ENCODE measurements at places on chromosomes 6 and 20.

- DNase-seq, result no peak
These were observed 409.8 kb upstream of the CITED2 start for GRCh38 chr6:139784222-139784769.

- DNase-seq, result no peak
These were observed 74.0 kb upstream of the XRN2 start for GRCh38 chr20:21229163-21229562.

- no peak for DNase-seq
These were observed 253.1 kb downstream of the LY86 start for GRCh38 chr6:6841571-6841970.

- DNase-seq, result no peak
These were observed 82.6 kb downstream of the SLC24A3 start for GRCh38 chr20:19295076-19295475.

- DNase-seq, result peak; percentile 97
These were observed 171.7 kb upstream of the CCN2 start for GRCh38 chr6:132122871-132123270.

- DNase-seq, result peak; percentile 72
These were observed 20.2 kb upstream of the GJE1 start for GRCh38 chr6:142112451-142113061.

- DNase-seq, result no peak
These were observed 9.4 kb downstream of the PCK1 start for GRCh38 chr20:57570145-57570850.

GRCh38 chr6:138546733-138547185 is 47.5 kb upstream of the NHSL1 start:
- peak; percentile 88 for DNase-seq

DNA sequence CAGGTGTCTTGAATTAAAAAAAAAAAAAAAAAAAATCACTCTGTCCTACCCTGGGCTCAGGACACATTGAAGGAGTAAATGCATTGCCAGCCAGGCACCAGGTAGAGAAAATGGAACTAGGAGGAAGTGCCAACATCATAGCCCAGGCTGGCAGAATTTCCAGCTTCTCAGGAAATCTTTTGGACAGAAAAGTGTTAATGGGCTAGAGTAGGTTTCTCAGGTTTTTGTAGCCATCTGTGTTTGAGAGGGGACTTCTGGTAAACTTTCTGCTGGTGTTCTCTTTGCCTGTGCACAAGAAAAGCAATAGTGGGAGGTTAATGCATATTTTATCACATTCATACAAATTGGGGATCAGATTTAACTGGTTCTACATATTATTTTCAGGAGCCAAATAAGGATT is 678.3 kb upstream of the NRSN1 start:
- no peak for DNase-seq

GRCh38 chr6:37019065-37019450 is 13.6 kb downstream of the FGD2 start:
- DNase-seq, result no peak

GRCh38 chr6:11062715-11063114 is 18.6 kb upstream of the ELOVL2 start:
- no peak for DNase-seq

DNA sequence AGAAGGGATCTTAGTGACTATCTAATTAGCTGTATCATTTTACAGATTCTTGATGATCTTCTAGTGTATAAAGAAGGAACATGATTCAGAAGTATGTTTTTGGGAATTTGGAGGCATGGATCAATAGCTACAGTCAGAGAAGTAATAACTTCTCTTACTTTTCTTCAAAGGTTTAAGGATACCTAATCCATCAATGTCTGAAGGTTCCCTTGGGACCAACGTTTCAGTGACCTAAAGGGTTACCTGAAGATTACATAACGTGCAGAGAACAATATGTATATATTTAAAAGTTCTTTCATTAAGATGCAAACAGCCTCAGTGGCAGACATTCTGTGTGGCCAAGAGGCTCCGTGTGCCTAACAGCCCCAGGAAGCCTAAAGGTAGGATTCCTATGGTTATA is 3.2 kb downstream of the HDAC2 start:
- DNase-seq, result no peak

- no peak for DNase-seq
These were observed 161.5 kb downstream of the MRPL14 start for GRCh38 chr6:43965628-43966373.

- no peak for DNase-seq
These were observed 3.7 kb upstream of the MMP9 start for GRCh38 chr20:46004889-46005473.

DNA sequence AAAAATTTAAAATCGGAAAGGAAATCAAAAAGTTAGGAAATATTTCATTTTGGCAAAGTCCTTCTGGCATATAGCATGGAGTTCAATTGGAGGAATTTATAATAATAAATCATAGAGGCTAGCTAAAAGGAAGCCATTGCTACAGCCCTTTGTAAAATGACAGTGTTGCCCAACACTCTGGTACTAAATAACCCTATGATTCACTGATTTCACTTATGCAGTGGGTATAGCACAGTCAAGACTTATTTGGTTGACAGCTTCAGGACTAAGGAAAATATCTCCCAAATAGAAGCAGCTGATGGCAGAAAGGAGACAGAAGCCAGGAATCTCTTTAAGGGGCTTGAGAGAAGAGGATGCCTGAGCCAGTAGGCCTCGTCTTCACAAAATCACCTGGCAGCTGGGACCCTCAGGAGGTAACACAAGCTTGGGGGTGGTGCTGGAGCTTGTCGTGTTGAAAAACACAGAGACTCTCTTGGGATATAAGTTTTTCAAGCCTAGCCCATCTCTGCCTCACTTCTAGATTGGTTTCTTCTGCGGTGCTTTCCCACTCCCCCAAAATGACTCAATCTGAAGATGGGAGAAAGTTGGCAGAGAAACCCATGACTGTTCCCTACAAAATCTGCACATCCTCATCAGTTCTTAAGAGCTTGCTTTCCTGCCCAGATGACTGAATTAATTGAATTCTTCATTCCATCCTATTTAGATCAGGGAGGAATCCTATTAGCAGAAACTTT is 38.4 kb upstream of the EYA4 start:
- DNase-seq, result no peak

- DNase-seq, result peak; percentile 91
These were observed 253.2 kb downstream of the UST start for GRCh38 chr6:148999929-149000468.

DNA sequence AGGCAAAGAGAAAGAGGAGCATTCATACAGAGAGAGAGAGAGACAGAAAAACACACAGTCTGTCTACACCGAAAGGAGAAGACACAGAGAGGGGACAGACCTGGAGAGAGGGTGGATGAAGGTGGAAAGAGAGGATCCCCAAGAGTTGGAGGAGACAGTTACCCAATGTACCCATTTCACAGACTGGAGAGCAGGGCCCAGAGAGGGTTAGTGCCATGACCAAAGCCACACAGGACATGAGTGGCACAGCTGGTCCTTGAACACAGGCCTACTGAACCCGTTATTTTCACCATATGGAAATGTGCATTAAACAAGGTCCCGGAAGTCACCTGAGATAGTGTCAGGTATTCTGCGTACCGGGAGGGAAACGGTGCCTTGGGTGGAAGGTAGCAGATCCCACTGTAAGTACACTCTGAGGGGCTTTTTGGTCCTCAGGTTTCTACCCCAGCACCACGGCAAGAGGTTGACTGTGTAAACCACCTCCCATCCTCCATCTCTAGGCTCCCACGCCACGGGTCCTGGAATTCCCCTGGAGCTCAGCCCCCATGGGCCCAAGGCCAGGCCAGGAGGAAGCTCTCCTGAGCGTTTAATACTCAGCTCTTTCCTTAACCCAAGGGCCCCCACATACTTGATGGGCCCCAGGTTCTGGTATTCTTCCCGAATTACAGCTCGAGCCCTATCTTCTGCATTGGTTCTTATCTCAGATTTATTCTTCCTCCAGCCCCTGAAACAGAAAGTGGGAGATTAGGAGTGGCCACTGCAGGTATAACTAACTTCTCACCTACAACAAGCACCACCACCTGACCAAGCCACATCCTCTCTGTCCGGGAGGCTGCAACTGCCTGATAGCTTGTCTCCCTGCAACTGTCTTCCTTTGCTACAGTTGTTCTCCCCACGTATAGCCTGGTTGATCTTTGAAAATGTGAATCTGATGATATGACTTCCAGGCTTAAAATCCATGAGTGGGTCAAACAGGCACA is 38.4 kb upstream of the OCSTAMP start:
- DNase-seq, result no peak

GRCh38 chr20:63254232-63254605 is at the start of gene NKAIN4:
Gene NKAIN4, minus strand, starts transcription at chr20:63254463. Its CDS starts 13 bp downstream, at chr20:63254450.
- no peak for DNase-seq

GRCh38 chr6:157168471-157168870 is 154.8 kb downstream of the TMEM242 start:
- no peak for DNase-seq

- DNase-seq, result peak; percentile 78
These were observed 167.3 kb upstream of the GMDS start for GRCh38 chr6:2412731-2413130.

DNA sequence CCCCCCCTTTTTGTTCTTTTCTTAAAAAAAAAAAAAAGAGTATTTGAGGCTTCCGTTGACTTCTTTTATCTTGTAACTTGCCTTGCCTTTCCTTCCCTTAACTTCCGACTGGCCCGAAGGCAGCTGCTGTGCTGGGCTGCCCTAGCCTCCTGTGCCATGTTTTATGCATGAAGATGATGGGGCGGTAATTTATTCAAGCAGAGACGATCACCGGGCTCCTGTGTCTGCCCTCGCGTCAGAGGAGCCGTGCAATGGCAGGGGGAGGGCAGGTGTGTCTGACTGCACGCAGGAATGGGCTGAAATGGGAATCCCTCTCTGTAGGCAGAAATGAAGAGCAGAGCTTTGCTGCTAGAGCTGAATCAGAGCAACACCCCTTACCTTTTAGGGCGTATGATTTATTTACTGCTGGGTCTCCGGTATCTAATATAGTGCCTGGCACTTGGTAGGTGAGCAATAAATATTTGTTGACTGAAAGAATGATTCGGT is 106.3 kb upstream of the RIPOR2 start:
- no peak for DNase-seq
